ENCODE measurements at places on chromosomes 7 and 10.

- no peak for DNase-seq
Measured at GRCh38 chr7:87082675-87083074, 23.2 kb upstream of the ELAPOR2 start.

GRCh38 chr10:1240341-1240775, 184.2 kb downstream of the WDR37 start:
- DNase-seq = no peak

GRCh38 chr7:7550663-7551062, 15.0 kb upstream of the COL28A1 start:
- DNase-seq = no peak

DNA sequence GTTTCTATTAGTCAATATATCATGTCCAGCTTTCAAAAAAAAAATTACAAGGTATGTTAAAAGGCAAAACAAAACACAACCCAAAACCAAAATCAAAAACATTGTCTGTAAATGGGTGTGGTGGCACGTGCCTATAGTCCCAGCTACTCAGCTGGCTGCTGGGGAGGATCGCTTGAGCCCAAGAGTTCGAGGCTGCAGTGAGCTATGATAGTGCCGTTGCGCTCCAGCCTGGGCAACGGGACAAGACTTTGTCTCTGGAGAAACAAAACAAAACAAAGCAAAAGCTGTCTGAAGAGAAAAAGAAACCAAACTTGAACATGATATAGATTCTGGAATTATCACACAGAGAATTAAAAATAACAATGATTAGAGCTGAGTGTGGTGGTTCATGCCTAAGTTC, 10.3 kb upstream of the CPA5 start:
- DNase-seq = no peak

DNA sequence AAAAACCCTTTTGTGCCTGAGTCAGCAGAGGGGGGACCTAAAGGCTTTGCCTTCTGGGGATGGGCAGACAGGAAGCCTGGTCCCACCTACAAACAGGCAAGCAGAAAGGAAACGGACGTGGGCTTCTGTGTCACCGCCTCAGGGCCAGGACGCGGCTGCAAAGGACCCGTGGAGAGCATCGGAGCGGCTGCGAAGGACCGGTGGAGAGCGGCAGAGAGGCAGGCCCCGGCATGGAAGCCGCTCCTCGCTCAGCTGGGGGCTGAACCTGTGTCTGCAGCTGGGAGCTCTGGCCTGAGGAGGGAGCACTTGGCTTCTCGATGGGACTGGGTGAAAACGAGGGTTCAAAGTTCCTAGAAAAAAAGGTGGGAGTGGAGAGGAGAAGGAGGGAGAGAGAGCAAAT, 125.4 kb upstream of the PPP2R2D start:
- no peak for DNase-seq

GRCh38 chr7:38245409-38245977, 27.9 kb downstream of the TARP start:
- DNase-seq = no peak
